Ammon's horn (tissue), 1 donor: ENCODE measurements at places on chromosomes 12 and 14.

DNA sequence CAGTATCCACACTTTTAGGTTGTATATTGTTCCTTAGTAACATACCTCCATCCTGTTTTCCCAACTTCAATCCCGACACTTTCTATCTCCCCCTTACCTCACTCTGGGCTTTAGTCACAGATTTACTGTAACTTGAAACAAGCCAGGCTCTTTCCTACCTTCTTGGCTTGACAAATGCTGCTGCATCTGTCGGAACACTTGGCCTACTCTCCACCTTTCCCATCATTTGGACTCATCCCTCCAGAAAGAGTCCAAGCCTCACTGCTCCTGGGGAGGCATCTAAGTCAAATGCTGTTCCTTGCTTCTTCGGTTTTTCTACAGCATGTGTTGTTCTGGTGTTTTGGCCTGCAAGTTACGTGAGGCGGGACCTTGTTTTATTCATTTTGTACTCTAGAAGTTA lies 142.4 kb downstream of the DACT1 start:
- DNase-seq = no peak

- no peak for DNase-seq
Observed at GRCh38 chr14:50039734-50040400, 76.5 kb downstream of the VCPKMT start.

- no peak for DNase-seq
Observed at GRCh38 chr14:65002586-65003210, 16.0 kb downstream of the FNTB start.

- DNase-seq = no peak
Observed at GRCh38 chr12:121751034-121751433, 38.5 kb downstream of the TMEM120B start.

DNA sequence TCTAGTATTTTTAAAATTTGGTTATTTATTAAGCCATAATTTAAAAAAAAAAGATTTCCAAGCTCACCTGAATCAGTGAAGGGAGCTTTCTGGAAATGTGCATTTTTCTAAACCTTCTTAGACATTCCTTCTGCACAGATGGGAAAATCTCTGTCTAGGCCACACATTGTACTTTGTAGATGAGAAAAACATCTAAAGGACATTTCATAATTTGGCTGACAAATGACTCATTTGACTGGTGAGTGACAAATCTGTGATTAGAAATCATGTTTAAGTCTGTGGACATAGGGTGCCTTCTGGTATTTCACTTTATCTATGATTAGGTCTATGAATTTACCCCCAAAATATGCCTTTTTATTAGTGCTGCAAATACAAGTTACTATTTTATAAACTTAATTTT lies 1044.9 kb upstream of the FLRT2 start:
- DNase-seq = no peak

GRCh38 chr12:95102916-95103671 lies 29.7 kb upstream of the NR2C1 start:
- no peak for DNase-seq

DNA sequence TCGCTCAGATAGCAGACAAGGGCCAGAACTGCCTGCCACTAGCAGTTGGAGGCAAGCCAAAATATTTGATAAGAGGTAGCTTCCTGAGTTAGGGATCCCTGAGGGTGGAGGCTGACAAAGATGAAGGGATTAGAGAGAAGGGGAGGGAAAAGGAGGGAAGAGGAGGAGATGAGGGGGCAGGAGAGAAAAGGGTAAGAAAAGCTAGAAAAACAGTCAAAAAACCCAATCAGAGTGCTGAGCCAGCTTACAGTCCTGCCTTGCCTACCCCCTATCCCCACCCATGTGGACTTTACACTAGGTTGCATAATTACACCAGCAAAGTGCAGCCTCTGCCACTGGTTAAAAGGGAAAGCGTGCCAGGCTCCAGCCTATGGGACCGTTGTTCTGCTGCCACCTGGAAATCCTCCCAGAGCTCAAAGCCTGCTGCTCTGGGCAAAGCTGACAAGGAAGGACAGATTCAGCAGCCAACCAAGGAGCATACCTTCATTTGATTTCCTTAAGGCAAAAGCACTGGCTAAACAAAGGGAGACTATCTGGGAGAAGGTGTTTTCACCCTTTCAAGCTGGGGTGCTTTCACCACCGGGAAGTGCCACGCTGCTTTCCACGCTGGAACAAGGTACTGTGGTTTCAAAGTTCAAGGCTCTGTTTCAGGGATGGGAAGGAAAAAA lies 3.8 kb upstream of the NUMB start:
- DNase-seq = peak; percentile 80
